Mucosa of descending colon (tissue), 3 donors: ENCODE measurements at places on chromosomes 1 and 21.

- DNase-seq, result peak; percentile 47
Measured at GRCh38 chr1:228164561-228165371, 838 bp upstream of the IBA57 start.

GRCh38 chr1:58781541-58782177 is 2.2 kb downstream of the JUN start:
- peak; percentile 73 for DNase-seq

DNA sequence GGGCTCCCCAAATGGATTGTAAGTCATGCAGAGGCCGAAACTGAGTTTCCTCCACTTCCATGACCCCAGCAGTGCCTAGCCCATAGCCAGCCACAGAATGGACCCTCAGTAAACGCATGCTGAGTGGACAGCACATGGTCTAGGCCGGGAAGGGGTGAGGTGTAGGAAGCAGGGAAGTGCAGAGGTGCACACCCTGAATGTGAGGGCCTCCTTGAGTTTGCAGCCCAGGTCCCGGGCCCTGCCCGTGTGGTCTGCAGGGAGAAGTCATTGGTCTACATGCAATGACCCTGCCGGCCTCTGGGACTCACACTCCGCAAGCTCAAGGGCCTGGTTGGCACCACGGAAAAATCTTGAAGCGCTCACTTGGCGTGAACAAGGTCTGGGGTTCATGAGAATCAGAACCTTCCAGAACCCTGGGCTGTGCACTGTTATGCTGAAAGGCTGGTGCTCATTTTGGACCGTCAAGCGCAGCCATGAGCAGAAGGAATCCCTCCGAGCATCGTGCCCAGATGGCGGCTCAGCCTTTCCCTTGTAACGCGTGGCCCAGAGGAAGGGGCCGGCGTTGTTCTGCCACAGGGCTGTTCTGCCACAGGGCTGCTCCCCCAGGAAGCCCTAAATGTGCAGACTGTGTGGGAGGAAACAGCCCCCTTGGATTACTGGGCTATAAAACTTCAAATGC is 66.4 kb downstream of the PSMG1 start:
- DNase-seq, result no peak

GRCh38 chr1:154957091-154957657 is 1.3 kb upstream of the PBXIP1 start:
- peak; percentile 23 for DNase-seq

GRCh38 chr1:52432807-52433206 is 28.4 kb downstream of the PRPF38A start:
- no peak for DNase-seq

- no peak for DNase-seq
Measured at GRCh38 chr1:147351140-147351835, 108.8 kb downstream of the CHD1L start.

- no peak for DNase-seq
Measured at GRCh38 chr1:241553886-241554592, 21.9 kb downstream of the KMO start.

GRCh38 chr1:245715970-245716369 is 561.2 kb downstream of the KIF26B start:
- no peak for DNase-seq

- DNase-seq, result no peak
Measured at GRCh38 chr1:2845869-2846268, 44.4 kb upstream of the TTC34 start.

DNA sequence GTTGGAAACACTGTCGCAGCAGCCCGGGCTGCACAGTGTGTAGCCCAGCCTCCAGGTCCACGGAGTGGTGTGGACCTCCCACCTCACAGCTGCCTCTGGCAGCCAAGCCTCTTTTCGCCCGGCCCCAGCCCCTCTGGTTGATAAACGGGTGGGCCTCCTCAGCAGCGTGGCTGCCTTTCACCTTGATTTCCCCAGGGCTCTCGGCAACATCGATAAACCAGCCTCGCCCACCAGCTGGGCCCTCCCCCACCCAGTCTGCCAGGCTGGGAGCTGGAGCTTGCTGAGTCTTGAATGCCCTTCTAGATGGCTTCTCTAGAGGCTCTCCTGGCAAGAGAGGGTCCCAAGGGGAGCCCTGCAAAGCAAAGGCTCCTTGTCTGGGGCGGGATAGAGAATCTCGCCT is 31.0 kb upstream of the LHX4 start:
- DNase-seq, result no peak

DNA sequence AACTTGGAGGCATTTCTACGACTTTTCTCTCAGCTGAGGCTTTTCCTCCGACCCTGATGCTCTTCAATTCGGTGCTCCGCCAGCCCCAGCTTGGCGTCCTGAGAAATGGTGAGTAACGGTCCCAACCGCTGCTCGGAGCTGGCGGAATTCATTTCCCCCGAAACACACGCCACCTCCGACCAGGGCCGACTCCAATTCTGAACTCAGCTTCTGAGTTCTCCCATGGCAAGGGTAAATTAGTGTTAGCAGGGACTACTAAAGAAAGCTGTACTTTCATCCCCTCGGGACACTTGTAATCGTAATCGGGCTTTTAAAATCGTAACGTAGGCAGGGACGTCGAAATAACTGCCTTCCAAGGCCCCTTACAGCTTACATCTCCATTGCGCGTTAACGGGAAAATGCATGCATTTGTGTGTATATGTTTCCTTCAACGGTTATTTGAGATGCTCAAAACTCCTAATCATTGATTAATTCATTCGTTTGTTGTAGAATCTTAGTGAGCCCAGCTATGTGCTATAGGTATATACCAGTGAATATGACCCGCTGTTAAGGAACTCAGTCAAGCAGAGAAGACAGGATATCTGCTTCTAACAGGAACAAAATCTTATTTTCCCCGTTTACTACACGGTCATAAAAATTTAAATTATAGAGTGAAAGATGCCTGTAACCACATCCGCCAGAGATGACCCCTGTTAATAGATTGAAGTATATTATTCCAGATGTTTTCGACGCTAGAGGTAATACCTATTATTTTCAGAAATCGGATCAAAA is 472 bp downstream of the DTL start:
- DNase-seq, result no peak

DNA sequence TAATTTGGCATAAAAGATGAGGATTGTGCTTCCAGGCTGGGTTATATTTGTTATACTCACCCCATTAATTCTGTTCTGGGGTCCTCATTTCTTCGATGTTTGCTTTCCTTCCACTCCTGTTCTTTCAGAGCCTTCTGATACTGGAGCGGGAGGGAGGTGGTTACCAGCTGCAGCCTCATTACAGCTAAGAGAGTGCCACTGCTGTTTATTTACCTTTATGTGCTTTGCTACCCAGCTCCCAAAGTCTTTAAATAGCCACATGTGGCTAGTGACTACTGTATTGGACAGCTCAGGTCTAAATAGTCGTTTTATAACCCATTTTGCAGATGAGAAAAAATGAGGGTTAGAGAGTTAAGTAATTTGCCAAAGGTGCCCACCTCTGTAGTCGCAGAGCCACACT is 25.1 kb downstream of the PLEKHM2 start:
- no peak for DNase-seq

DNA sequence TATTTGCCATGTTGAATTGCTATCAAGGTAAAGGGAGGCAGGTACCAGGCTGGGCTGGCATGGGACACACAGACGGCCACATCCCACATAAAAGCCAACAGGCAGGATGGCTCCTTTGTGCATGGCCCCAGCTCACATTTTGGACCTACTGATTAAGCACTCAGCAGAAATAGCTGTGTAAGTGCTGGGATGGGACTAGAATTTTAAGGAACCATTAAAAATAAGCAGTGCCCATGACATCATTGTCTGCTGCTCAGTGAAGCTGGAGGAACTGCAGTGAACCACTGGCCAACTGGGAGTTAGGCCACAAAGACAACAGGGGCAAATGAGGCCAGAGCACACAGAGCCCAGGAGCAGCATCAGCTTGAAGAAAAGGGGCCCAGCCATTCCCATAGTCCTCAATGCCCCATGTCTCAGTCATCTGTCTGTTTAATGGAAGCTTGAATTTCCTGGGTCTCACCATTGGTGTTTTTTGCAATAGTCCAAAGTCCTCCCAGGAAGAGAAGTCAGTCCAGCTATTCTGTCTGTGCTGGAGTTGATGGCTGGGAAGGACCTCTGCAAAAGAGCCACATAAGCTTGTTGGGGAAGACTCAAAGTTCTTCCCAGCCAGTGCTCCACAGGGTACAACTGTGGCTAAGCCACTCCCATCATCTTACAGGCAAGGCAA is 45.3 kb upstream of the TNR start:
- DNase-seq, result no peak

DNA sequence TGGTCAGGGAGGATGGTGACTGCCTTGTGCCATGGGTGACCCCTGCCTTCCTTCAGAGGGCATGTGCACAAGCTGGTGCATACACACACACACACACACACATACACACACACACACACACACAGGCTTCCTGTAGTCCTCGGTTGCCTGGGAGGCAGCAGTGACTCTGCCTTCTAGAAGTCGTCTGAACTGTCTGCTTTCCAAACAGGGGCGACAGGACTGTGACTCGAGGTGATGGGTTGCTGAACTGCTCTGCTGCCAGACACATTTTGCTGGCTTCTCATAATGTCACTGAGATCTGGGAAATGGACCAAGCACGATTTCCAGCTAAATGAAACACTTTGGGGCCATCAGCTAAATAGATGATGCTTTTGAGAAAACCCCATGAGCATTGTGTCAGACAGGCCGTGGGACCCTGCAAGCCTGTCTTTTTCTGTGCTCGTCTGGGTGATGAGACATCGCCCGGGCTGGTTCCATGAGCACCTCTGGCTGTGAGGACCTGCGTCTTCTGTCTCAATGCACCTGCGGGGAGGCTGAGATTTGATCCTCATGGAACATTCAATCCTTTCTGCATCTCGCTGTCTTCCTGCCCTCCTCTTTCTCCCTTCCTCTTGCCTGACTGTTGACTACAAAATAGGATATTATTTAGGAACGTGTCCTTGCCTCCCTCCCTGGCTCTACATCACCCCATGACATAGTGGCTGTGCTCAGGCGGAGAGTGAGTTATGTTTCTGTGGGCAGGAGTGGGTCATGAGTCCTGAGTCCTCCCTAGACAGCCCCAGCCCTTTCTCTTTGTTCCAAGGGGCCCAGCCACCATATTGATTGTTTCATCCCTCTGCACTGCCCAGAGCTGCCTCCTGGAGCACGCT is 436.8 kb downstream of the CAMTA1 start:
- DNase-seq, result no peak

- DNase-seq, result no peak
Measured at GRCh38 chr1:76381450-76382097, 307.0 kb downstream of the ST6GALNAC3 start.

GRCh38 chr1:232046451-232047306 is 420.1 kb downstream of the DISC1 start:
- DNase-seq, result no peak

GRCh38 chr1:175521249-175522040 is 221.9 kb downstream of the TNR start:
- DNase-seq, result no peak

DNA sequence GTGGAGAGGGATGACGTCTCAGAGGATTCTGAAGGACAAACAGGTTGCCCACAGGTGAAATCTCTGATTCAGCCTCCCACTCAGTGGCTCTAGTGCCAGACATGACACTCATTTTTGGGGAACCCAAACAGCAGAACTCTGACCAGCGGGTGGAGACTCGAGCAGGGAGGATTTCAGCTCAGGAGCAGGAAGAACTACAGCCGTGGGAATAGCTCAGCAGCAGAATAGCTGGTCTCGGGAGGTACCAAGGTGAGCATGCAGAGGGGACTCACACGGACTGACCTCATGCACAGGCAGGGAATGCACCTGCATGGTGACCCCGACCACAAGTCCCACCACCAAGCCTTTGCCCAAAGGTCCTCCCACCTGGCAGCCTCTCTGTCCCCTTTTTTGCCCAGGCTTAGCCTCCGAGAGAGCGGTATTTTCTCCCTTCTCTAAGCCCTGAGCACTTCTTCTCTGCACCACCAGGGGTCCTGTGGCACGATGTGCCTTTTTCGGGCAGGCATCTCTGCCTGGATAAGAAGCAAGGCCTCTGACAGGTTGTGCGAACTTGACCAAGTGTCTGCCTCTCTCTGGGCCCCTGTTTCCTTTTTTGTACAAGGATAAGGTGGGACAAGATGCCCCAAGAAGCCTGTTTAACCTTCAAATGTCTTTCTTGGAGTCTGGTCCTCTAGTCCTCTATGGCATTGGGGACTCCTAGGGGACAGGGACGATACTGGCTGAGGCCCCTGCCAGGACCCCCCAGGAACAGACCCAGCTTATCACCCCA is 8.8 kb upstream of the FGR start:
- DNase-seq, result peak; percentile 73

- DNase-seq, result peak; percentile 49
Measured at GRCh38 chr1:196608390-196609369, at the start of gene KCNT2. TSS of gene KCNT2 (minus strand) at chr1:196608440. CDS start at chr1:196608309, 131 bp downstream.

GRCh38 chr21:44199448-44199847 is 41.3 kb downstream of the ICOSLG start:
- no peak for DNase-seq

GRCh38 chr1:111904478-111905218 is 84.8 kb downstream of the KCND3 start:
- DNase-seq, result no peak

- peak; percentile 92 for DNase-seq
Measured at GRCh38 chr21:31580866-31581276, 78.6 kb upstream of the SOD1 start.

GRCh38 chr1:39898648-39899603 is 2.8 kb downstream of the MYCL start:
- DNase-seq, result peak; percentile 55

GRCh38 chr1:15885701-15886610 is 38.4 kb downstream of the SPEN start:
- DNase-seq, result peak; percentile 98

GRCh38 chr1:159071970-159072582 is 4.5 kb downstream of the AIM2 start:
- peak; percentile 27 for DNase-seq

GRCh38 chr1:18602533-18603211 is 28.0 kb upstream of the PAX7 start:
- no peak for DNase-seq

- no peak for DNase-seq
Measured at GRCh38 chr1:153023109-153023508, 7.9 kb upstream of the SPRR1B start.

GRCh38 chr1:9069326-9070100 is at the start of gene SLC2A5:
TSS of gene SLC2A5 (minus strand) at chr1:9069635. CDS start at chr1:9069536, 99 bp downstream.
- DNase-seq, result no peak

DNA sequence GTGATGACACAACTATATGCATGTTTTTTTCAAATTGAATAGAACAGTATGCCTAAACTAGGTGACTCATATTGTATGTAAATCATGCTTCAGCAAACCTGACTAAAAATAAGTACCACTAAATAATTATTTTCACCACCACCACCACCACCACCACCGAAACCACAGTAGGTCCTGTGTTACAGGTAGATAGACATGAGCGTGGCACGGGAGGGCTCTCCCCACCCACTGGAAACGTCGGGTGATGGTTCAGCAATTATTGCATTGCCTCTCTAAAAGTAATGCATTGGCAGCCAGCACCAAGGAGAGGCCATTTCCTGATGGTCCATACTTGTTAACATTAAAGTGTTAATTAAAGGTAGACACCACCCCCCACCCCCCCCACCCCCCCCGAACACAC is 297.0 kb upstream of the NCAM2 start:
- no peak for DNase-seq
